BJ (cell line): ENCODE measurements at places on chromosomes 2 and 18. TPM values are rescaled to one million over a fixed set of nuclear protein-coding genes. Genes with fewer than 3 reads are reported as not detected.

GRCh38 chr18:34364699-34365098, 140.0 kb upstream of the NOL4 start:
- DNase-seq: no peak

GRCh38 chr2:223978451-223978850, 21.2 kb downstream of the MRPL44 start:
- no peak for DNase-seq

- DNase-seq: no peak
Measured at GRCh38 chr18:79107886-79108285, 38.7 kb downstream of the ATP9B start.

DNA sequence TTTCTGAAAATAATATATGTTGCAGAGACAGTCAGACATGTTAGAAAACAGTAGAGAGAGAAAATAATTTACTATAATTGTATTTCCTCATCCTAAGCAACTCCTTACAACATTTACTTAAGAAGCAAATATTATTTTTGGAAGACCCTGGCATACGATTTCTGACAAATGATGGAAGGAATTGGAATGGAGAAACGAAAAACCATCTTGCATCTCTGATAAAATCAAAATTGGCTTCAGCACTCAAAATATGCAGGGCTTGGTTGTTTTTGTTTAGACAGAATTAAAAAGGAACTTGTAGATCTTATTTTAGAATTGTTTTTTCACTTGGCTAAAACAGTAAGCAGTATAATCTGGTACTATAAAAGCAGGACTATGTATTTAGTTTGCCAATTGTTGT, 88.1 kb downstream of the NRXN1 start:
- DNase-seq: no peak

DNA sequence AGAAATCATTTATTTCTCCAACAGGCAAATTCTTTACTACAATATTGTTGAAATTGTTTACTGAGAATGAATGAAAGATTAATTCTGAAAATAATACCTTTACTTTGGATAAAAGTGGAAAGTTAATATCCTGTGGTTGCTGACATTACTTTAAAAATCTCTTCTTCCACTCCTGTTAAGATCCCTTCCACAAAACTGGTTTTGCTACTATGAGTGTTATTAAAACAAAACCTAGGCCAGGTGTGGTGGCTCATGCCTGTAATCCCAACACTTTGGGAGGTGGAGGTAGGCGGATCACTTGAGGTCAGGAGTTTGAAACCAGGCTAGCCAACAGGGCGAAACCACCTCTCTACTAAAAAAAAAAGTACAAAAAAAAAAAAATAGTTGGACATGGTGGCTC, 123.9 kb upstream of the CCDC150 start:
- DNase-seq: no peak

Gene DSG1
- polyA plus RNA-seq: not detected in 2 replicates

Gene SLC25A12
- polyA plus RNA-seq: 16.3 and 19.5 TPM in 2 replicates

GRCh38 chr2:164937864-164938401, 17.4 kb downstream of the SLC38A11 start:
- no peak for DNase-seq

GRCh38 chr2:177262092-177262491, 2.4 kb downstream of the NFE2L2 start:
- no peak for DNase-seq

DNA sequence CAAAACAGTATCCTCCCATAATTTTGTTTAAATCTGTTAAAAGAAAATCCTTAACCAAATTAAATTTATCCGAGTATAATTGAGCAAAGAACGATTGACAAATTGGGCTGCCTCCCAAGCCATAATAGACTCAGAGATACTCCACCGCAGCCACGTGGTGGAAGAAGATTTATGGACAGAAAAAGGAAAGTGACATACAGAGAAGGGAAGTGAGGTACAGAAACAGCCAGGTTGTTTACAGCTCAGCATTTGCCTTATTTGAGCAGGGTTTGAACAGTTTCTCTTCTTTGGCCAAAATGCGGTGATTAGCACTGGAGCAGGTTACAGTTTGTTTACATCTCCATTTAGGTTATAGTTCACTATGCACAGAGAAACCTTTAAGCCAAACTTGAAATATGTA, 60.8 kb downstream of the KYNU start:
- DNase-seq: no peak

GRCh38 chr2:209441541-209441940, 17.7 kb downstream of the MAP2 start:
- no peak for DNase-seq

DNA sequence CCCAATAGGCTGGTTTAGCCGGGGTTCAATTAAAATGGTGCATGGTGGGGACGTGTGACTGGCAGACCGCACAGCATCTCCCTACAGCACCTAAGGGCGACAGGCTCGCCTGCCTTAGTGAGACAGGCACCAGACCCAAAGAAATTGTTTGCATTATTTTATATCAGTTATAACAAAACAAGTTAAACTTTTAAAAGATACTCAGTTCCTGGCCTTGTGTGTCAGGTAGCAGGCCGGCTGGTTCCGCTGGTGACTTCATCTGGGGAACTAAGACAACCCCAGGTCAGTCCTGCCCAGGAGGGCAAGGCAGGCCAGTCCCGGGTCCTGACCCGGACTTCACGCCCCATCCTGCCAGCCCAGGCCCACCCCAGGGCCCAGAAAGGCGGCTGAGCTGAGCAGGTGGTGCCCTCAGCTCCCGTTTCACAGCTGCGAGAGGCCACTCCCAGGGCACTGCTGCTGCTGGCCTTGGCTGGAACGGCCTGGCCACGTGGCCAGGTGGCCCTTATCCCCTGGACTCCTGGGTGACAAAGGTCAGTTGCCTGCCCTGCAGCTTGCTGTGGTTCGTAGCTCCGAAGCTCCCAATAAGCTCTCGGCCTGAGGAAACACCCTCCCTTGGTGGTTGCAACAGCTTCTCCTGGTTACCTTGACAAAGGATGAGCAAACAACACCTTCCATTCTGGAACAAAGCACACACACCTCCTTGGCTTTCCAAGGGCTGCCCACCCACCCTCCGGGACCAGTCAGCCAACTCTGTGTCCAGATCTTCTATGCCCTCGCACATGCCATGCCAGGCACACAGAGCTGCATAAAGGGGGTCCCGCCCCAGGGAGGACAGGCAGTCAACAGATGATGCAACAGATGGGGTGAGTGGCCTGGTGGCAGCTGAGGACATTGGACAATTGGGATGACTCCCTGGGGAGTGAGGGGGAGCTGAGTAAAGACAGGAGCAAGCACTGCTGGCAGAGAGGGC, 11.3 kb upstream of the AGXT start:
- no peak for DNase-seq

Gene CBLN2
- not detected in 2 replicates for polyA plus RNA-seq
